ENCODE measurements at places on chromosomes 12 and 14.

- no peak for DNase-seq
These were observed 52.3 kb upstream of the FUT8 start for GRCh38 chr14:65360144-65360784.

DNA sequence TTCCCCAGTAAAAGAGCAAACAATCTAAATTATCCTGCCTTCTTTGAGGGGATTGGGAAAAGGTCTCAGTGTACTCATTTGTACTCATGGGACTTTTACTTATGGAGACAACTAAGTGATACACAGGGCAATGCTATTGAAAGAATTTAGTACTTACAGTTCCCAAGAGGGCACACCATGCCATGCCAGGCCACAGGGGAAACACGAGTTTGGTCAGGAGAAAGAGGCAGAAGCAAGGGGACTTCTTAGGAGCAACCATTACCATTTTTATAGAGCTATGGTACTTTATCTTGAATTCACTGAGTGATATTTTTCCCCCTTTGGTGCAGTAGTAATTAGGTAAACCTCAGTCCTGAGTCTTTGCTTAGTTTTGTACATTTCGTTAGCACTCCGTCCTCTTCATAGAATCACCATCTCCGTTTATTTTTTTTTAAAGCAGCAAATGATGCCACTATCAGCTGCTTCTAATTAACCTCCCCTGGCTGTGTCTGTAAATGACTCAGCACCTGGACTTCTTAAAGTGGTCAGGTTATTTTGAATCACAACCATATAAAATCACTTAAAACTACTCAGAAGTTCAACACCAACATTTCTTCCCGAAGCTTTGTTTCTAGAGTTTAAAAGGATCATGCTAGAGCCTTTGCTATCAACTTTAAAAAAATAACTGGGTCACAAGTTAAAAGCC lies 5.9 kb upstream of the WASHC3 start:
- DNase-seq: no peak

DNA sequence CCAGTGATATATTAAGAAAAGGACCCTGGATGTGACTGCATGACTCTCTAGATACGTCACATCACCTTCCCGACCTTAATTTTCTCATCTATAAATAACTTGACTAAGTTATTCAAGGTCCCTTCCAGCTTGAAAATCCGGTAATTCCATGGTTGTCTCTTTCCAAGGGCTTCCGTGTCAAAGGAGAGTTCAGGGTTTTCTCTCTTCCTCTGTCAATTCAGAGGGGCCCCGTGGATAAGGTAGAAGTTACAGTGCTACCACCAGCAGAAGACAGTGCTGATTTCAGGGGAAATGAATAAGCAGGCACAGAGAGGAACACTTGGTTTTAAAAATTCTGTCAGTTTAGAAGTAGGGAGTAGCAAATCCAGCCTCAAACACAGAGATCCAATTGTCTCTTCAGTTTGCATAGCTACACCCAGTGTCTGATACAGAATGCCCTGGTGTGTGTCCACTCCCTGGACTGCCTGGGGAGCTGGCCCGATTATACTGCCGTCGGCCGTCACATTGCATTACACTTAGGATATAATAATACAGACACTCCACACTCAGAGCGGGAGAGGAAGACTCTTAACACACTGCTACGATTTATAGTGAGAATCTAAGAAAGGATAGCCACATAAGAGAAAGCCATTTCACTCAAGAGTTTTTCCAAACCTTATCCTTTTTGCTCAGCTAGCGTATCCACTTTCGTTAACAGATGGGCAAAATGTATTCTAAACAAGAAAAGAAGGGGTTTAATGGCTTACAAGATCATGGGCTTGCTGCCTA lies 54.7 kb upstream of the GTF2A1 start:
- DNase-seq: no peak

DNA sequence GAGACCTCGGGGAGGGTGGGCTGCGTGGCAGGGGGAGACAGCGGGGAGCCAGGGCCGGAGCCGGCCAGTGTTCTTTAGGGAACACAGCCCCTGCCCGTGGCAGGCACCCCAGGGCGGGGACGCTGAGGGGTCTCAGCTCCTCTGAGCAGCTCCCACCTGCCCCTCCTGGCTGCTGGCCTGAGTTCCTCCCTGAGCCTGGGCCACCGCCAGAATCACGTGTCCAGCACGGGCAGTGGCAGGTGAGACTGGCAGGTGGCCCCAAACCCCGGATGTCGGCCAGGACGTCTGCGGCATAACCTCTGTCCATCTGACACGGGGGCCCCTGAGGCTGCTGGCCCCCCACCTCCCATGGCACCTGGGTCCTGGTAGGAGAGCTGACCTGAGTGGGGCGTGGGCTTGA lies 25.1 kb downstream of the NOC4L start:
- DNase-seq: no peak

DNA sequence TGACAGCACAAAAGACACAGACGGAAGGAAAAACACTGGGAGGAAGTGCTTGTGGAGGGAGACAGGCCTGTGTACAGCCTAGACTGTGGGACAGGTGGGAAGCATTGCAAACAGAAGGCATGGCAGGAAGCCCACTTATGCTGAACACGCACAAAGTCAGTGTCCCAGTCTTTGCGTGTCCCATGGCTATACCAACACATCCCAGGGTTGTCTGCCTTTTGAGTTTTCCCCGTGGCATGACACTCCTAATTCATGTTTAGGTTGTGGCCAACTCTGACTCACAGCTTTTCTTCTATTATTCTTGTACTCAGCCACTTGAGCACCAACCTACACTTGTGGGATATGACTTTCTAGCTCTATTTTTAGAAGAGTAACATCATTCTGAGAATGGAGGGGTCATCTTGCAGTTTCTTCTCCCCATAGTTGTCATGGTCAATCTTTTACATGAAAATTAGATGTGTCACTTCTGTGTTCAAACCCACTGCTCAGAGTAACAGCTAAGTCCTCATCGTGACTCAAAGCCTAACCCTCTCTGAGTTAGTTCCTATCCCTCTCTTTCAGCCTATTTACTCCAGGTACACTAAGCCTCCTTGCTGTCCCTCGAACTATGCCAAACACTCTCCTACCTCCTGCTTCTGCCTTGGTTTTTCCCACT lies 27.5 kb upstream of the JPH4 start:
- no peak for DNase-seq

- no peak for DNase-seq
These were observed 7.0 kb downstream of the CSRNP2 start for GRCh38 chr12:51076236-51076930.

GRCh38 chr14:86946446-86946845 lies 1046.5 kb downstream of the GALC start:
- no peak for DNase-seq

DNA sequence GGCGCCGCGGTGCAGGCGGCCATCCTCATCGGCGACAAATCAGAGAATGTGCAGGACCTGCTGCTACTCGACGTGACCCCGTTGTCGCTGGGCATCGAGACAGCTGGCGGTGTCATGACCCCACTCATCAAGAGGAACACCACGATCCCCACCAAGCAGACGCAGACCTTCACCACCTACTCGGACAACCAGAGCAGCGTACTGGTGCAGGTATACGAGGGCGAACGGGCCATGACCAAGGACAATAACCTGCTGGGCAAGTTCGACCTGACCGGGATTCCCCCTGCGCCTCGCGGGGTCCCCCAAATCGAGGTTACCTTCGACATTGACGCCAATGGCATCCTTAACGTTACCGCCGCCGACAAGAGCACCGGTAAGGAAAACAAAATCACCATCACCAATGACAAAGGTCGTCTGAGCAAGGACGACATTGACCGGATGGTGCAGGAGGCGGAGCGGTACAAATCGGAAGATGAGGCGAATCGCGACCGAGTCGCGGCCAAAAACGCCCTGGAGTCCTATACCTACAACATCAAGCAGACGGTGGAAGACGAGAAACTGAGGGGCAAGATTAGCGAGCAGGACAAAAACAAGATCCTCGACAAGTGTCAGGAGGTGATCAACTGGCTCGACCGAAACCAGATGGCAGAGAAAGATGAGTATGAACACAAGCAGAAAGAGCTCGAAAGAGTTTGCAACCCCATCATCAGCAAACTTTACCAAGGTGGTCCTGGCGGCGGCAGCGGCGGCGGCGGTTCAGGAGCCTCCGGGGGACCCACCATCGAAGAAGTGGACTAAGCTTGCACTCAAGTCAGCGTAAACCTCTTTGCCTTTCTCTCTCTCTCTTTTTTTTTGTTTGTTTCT lies 1.7 kb downstream of the HSPA2 start:
- DNase-seq: no peak

DNA sequence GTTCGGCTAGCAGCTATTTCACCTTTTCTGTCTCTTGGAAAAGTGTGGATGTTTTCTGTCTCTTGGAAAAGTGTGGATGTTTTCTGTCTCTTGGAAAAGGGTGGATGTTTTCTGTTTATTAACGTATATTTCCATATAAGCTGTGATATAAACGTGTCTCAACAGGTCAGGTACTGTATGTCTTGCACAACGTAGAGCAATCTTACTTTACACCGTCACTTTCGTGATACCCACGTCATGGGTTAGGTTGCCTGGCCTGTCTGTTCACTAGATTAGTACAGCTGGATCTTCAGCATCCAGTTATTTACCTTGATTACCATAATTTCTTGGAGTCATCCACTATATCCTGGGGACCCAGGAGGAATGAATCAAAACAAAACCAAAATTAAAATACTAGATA lies 14.1 kb downstream of the CLEC7A start:
- no peak for DNase-seq

DNA sequence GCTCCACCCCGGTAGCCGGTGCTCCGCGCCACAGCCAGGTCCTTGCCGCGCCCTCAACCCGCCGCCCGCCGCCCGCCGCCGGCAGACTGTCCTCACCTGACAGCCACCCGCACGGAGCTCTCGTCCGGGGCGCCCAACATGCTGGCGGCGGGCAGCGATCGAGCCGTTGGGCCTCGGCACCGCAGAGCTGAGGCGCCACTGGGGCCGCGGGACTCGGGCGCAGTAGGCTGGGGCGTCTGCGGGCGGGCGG lies 164 bp downstream of the KIF21A start:
- DNase-seq: no peak

DNA sequence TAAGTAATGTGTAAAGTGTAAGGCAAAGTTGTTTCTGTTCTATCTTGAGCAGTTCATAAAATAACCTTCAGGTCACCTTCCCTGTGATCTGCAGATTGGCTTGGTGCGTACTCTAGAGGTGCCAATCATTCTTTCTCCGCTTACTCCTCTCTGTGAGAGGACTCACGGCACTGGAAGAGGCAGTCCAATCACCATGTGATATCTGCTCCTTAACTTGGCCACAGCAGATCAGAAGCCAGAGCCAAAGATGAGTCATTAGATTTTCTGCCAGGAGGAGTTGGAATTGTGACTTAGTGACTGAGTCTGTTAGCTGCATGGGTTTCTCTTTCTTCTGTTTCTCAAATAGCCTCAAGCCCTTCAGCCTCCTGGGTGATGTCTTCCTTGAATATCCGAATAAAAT lies 165.5 kb downstream of the SLC41A2 start:
- DNase-seq: peak; percentile 27

DNA sequence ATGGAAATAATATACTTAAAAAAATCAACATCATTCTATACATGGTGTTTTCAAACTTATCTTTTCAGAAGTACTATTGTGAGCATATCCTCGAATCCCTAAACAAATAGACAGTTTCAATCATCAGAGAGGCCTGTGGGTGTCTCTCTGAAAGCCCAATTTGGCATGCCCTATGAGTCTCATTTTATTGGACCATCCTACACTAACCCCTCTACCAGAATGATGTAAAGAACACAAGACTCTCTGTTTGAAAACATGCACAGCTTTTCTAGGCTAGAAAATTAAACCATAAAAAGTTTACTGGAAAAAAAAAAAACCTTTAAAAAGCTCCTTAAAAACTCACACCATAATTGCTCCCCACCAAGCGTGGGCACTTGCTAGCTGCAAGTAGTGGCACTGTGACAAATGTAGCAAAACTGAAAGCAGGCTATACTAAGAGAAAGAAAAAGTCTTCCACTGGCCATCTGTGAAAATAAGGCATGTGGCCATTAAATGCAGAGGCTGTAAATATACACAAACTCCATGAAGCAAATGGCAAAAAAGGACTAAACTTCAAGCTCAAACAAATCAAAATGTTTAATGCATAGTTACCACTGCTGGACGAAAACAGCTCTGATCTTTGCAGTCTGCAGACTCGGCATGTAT lies 394.2 kb downstream of the SOX5 start:
- DNase-seq: no peak

DNA sequence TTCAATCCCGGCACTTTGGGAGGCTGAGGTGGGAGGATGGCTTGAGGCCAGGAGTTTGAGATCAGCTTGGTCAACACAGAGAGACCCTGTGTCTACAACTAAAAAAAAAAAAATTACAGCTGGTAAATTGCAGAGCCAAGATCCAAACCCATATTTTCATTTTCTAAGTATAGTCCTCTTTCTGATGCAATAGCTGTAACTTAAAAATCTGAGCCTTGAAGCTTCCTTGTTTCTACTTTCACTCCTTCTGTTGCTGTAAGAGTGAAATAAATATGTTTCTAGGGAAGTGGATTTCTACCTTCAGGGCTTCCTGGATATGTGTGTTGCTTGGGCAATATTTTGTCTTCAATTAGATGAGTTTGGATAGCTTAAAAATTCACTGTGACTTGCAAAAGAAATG lies 42.0 kb upstream of the PRICKLE1 start:
- DNase-seq: no peak

DNA sequence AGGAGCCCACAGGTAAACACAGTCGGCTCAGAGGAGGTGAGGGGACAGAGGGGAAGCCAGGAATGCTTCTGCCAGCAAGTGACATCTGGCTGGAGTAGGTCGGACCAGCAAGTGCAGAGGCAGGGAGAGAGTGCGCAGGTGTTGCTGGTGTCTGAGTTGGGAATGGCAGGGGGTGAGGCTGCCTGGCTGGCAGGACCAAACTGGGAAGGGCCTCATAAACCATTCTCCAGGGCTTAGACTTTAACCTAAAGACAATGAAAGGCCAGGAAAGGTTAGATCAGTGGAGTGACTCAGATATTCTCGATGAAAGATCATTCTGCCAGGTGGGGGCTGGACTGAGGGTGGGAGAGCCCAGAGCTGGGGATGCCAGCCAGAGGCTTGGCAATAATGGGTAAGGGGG lies 66.4 kb downstream of the ITPK1 start:
- no peak for DNase-seq

GRCh38 chr12:49902399-49903350 lies 1.0 kb downstream of the FAIM2 start:
- no peak for DNase-seq

GRCh38 chr12:17079251-17079909 lies 473.4 kb upstream of the LMO3 start:
- no peak for DNase-seq

DNA sequence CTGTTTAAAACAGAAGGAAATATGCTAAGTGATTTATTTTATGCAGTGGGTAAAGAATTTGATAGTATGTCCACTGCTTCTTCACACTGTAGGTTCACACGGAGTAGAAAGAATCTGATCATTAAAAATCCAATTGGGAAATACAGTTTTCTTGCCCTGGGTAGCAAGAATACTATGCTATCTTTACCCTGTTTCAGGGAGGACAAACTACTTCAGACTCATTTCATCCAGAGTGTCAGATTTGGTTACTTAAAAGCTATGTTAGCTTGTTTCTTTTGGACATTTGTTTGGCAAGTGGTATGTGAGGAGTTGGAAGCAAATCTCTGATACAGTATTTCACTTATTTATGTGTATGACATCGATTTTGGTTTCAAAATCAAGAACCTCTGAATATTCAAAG lies 4.3 kb downstream of the FRS2 start:
- DNase-seq: no peak
